ENCODE measurements at places on chromosomes 12 and 14.

DNA sequence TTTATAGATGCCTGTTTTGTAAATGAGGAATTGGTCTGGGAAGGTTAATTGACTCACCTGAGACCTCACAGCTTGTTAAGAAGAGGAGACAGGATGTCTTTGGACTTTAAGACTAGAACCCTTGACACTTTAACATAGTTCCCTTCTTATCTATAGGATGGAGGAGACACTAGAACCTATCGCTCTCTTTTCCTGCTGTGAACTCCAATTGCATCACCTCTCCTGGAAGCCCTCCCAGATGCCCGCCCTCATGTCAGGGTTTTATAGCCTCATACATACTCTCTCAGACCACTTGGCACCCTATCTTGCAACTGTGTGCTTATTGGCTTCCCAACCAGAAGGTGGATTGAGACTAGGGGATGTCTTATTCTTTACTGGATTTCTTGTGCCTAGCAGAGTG lies 2.5 kb upstream of the CTDSP2 start:
- no peak for DNase-seq

GRCh38 chr12:94987076-94987669 lies 16.3 kb downstream of the NDUFA12 start:
- no peak for DNase-seq

DNA sequence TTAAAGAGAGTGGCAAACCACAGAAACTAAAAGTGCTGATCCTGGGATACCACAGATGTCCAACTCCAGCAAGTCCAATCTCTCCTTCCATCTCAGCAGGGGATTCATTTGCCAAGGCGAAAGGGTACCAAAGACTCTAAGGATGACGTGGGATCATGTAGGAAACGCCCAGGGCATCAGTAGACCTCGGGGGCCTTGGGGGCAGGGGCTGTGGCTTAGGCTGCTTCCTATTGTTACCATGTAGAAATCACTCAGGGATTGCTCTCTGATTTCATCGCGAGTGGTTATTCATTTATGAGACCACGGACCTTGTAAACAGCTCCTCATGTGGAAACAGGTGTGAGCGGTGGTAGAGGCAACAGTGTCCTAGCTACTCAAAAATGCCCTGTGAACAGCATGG lies 149.3 kb upstream of the FKBP4 start:
- no peak for DNase-seq

- no peak for DNase-seq
These were observed 190.2 kb downstream of the MON2 start for GRCh38 chr12:62656591-62657362.

- no peak for DNase-seq
These were observed 25.2 kb upstream of the NXPH4 start for GRCh38 chr12:57191410-57191809.

DNA sequence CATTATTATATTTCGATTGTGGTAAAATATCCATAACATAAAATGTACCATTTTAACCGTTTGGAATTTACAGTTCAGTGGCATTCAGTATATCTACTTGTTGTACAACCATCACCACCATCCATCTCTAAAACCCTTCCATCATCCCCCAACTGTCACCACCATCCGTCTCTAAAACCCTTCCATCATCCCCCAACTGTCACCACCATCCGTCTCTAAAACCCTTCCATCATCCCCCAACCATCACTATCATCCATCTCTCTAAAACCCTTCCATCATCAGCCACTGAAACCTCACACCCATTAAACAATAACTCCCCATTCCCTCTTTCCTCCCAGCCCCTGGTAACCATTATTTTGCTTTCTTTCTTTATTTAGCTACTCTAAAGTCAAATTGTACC lies 144.2 kb upstream of the EEA1 start:
- no peak for DNase-seq

DNA sequence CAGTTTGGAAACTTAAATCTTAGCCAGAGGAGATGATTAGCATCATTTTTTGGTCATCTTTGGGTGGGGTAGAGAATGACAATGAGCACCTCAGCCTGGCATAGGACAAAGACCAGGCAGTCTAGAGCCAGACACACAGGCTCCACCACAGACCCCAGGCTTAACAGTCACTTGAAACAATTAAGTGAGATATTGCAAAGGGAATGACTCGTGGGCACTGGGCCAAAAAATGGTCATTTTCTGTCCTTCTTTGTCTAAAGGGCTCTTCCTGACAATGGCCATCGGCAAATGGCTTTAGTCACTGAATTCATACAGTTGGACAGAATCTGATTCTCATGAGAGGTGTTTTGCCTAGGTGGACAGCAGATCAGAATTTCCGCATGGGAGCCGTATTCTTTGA lies 78.0 kb upstream of the DICER1 start:
- no peak for DNase-seq

DNA sequence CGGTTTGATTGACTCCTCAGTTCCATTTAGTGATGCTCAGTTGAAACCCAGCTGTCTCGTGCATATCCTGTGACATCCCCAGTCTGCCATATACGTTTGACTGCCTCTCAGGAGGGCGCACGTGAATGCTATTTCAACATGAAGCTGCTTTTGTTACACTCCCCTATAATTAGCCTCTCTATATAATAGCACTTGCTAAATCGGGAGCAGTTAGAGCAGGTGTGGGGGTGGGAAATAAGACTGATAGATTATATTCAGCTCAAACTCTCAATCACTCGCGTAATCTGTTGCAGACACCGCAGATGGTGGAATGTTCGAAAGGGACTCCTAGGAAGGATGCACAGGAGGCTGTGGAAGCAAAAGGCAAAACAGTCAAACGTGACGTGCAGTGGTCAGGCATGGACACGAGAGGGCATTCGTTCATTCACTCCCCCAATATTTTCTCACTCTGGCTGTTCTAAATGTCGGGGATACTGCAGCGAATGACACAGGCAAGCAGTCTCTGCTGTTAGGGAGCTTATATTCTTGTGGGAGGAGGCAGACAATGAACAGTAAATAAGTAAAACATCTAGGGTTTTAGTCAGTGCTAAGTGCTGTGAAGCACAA lies 29.8 kb downstream of the KCNA1 start:
- no peak for DNase-seq

DNA sequence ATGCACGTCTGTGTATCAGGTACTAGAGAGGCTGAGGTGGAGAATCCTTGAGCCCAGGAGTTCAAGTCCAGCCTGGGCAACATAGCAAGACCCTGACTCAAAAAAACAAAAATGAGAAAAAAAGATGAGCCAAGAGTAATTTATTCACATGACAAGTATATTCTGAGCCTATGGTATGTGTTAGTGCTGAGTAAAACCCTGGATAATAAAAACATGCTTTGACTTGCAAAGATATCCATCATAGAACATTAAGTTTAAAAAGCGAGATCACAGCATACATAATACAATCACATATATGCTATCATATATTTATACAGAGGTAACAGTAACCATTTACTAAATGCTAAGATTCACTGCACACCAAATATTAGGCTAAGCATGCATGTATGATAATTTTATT lies 23.9 kb upstream of the SLC10A1 start:
- DNase-seq: no peak

GRCh38 chr14:22939684-22940083 lies 10.5 kb upstream of the PRMT5 start:
- DNase-seq: no peak

GRCh38 chr14:81042438-81042837 lies 87.0 kb downstream of the TSHR start:
- no peak for DNase-seq

DNA sequence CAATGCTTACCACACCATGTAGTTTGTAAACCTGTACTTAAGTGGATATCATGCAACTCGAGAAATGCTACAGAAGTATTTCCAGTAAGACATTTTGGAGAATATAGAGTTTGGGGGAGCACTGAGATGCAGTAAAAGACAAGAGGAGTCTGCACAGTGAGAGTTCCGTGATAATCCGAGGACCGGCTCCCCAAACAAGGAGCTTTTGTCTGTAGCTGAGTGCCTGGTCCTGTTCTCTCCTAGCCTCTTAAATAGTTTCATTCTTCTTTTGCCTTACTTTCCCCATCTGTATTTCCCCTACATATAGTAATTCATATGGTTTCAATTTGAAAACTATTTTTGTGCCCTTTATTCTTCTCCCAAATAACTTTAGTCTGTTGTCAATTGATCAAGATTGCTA lies 364.1 kb downstream of the EGLN3 start:
- no peak for DNase-seq

DNA sequence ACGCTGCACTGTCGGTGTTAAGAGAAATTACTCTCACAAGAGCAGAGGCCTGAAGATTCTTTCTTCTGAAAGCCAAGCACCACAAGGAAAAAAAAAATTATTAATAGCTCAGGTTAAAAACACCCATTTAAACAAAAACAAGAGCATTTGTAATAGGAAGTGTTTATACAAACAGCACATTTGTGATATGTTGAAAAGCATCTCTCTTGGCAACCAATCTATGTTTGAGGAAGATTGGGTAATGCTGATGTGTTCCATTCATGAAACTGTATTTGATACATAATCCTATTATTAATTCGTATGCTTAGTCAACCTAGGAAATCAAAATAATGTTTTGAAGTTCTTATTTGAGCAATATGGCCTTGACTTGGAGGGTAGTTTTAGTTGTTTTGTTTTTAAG lies 36.5 kb downstream of the SSPN start:
- no peak for DNase-seq

DNA sequence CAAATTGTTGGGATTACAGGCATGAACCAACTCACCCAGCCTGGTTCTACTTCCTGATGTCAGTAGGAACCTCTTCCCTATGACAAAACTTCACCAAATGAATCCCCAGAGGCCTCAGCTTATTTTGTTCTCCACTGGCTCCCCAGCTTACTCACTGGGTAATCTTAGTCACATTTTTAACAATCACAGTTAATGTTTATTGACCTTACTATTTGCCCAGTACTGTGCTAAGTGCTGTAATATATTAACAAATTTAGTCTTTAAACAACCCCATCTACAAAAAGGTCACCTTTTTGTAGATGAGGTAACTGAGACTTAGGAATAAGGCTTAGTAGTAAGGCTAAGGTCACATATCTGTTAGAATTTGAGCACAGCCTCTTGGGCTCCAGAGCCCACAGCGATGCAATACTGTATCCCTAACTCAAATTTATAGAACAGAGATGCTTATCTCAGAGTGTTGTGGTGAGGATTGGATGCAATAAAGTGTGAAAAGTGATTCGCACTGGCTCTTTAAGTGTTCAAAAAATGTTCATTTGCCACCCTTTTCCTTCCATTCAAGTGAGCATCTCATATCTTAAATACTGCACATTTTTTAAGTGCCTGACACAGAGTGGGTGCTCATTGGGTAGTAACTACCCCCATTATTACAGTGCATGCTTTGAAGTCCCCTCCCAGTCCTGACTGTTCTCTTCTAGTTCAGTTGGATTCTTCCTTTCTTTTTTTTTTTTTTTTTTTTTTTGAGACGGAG lies 146.4 kb upstream of the ARHGAP5 start:
- no peak for DNase-seq

GRCh38 chr12:109656743-109657142 lies 56.9 kb upstream of the FAM222A start:
- DNase-seq: no peak

DNA sequence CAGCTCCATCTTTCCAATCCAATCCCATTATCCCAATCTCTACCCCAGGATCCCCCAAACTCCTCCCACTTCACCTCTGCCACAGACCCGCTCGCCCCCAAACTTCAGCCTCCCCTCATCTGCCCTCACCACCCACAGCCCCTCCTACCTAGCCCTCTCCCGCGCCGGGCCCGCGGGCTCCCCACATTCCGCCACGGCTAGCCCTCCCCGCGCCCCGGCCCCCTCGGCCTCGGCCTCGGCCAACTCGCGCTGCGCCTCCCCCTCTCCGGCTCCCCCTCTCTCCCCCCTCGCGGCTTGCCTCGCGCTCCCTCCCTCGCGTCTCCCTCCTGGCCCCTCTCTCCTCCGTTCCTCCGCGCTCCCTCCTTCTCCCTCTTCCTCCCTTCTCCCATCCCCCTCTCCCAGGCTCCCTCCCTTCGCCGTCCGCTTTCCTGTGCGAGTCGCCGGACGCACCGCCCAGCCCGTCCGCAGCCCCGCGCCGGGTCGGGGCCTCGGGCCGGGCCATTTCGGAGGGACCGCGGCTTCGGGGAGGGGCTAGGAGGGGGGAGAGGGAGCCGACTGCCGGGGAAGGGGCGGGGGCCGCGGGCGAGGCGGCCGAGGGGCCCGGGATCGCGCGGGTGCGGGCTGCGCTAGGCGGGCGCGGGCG lies at the start of gene ATN1:
ATN1 (plus strand) TSS at position 581 of the 643 bp plus-strand sequence. CDS start 6,043 bp downstream, outside the sequence.
- peak; percentile 86 for DNase-seq

GRCh38 chr12:113149361-113150150 lies at the start of gene CFAP73:
Gene CFAP73 (plus strand): TSS chr12:113149724. CDS start chr12:113149858, 134 bp downstream.
- DNase-seq: peak; percentile 61

- no peak for DNase-seq
These were observed 1.8 kb downstream of the OTOGL start for GRCh38 chr12:80101126-80101525.

- no peak for DNase-seq
These were observed 222.5 kb upstream of the GRIP1 start for GRCh38 chr12:66901138-66901932.

- DNase-seq: no peak
These were observed 74.5 kb upstream of the DYNC1H1 start for GRCh38 chr14:101889898-101890297.

GRCh38 chr14:74038020-74038859 lies 19.1 kb downstream of the BBOF1 start:
- no peak for DNase-seq

DNA sequence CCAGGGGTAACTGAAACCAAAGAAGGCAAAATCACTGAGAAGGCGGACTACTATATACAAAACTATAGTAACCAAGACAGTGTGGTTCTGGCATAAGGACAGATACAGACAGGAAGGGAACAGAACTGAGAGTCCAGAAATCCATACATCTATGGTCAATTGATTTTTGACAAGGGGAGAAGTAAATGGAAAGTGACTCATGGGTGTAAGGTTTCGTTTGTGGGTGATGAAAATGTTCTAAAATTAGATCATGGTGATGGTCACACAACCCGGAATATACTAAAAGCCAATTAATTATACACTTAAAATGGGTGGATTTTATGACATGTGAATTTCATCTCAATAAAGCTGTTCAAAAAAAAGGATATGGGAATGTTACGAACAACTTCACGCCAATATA lies 18.7 kb downstream of the ANGEL1 start:
- no peak for DNase-seq

GRCh38 chr14:37711831-37712475 lies 116.5 kb downstream of the TTC6 start:
- no peak for DNase-seq

- DNase-seq: no peak
These were observed 979 bp downstream of the DDX54 start for GRCh38 chr12:113184098-113184899.

GRCh38 chr12:110778833-110779577 lies 36.3 kb upstream of the PPP1CC start:
- no peak for DNase-seq

GRCh38 chr12:10884086-10884725 lies at the start of gene PRH1:
Gene PRH1 (minus strand): TSS chr12:10884255. CDS start chr12:10884217, 38 bp downstream.
- no peak for DNase-seq

DNA sequence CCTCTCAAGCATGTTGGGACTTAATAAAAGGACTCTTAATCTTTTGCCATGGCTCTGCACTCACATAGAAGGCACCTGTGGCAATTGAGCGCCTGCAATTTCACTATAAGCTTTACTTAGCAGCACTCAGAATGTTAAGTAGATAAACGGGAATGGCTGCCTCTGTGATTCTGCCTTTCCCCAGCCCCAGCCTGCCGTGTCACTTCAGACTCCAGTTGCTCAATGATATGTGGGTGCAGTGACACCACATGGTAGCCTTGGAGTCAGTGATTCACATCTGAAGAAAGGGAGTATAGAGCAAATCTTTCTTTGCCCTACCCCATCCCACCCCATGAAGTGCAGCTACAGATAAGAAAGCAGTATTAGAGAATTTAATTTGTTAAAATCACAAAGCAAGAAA lies 96.1 kb downstream of the ZFC3H1 start:
- DNase-seq: no peak
